ENCODE measurements at places on chromosomes 1 and 21.

GRCh38 chr1:51605961-51606723 is 10.8 kb upstream of the OSBPL9 start:
- DNase-seq = no peak

DNA sequence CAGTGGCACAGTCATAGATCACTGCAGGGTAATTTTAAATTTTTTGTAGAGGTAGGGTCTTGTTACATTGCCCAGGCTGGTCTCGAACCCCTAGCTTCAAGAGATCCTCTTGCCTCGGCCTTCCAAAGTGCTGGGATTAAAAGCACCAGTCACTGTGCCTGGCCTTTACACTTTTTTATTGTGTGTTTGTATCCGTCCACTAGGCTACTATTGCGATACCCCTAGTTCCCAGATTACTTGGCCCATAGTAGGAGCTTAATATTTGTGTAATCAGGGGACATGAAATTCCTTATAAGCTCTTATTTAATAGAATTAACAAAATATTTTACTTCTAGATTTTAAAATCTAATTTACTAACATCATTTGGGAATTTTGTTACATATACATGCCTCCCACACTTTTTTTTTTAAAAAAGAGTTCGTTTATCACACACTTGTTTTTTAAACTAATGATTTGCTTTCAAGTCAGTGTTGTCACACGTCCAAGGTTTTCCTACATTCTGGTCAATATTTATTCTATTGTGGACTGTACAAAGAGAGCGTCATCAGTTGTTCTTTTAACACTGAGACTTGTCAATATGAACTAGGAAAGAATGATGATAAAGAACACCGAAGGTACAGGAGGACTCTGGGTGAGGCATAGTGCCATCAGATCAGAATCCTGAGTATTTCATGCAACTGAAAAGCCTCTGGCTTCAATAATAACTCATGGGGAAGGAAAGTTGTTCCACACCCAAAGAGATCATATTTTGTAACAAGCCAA is 63.7 kb downstream of the LEPR start:
- no peak for DNase-seq

GRCh38 chr1:206745301-206745700 is 25.3 kb upstream of the IL19 start:
- no peak for DNase-seq

DNA sequence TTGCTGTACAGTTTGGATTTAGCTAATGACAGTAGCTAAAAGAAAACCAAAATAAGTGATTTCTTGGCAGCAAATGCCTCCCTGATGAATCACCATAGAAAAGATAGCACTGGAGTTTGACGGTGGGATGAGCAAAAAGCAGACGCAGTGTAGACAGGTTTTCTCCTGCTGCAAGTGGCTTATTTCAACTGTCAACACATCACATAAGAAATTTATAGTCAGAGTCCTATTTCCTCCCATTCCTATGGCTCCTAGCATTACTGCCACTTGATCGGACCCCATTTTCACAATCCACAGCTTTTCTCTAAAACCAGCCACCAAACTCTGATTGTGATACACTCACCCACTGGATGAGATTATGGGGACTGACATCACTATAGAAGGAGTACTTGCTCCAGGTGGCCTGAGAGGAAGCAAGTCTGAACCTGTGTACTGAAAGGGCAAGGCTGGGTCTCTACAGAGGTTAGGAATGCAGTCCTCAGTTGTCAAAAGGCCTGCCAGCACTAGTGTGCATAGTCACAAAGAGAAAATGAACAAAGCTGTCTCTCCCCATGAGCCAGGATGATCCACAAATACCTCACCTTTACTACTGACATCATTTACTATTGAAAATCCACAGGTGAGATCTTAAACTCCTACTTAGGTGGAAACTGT is 359.8 kb downstream of the LTN1 start:
- DNase-seq = no peak

DNA sequence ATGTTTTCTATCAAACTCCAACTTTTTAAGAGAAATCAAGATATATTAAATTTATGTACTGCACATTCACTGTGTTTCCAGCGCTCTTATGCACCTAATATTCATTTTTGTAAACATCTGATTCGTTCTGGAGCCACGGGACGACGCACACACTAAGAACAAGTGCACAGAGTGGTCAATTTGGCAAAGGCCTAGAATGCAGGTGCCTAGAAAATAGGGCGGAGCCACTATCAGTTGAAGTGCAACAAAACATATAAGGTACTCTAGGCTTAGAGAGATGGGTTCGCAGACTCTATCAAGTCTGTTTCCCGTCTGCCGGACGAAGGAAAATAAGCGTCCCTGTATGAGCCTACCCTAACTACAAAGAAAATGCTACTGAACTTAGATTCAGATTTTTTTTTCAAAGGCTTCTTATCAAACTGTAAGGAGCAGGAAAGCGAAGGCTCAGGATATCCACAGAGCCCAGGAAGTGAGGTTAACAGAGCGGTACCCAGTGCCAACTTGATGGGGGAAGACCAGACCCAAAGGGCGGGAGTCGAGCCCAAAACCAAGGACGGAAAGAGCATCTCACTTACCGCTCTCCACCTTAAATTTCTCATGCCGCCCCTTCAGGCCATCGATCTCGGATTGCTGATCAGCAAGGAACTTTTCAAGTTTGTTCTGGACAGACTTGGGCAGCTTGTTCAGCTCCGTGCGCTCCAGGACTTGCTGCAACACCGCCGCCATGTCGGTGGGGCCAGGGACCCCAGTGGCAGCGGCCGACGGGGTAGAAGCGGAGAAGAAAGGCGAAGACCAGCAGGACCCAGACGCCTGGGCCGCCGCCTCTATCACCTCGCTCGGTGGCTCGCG is 526 bp downstream of the TPR start:
- DNase-seq = no peak

GRCh38 chr1:96355521-96355920 is 366.1 kb upstream of the PTBP2 start:
- no peak for DNase-seq

- DNase-seq = no peak
Observed at GRCh38 chr1:65813956-65814355, 21.3 kb downstream of the PDE4B start.

- no peak for DNase-seq
Observed at GRCh38 chr1:212655668-212656440, 43.8 kb downstream of the BATF3 start.

DNA sequence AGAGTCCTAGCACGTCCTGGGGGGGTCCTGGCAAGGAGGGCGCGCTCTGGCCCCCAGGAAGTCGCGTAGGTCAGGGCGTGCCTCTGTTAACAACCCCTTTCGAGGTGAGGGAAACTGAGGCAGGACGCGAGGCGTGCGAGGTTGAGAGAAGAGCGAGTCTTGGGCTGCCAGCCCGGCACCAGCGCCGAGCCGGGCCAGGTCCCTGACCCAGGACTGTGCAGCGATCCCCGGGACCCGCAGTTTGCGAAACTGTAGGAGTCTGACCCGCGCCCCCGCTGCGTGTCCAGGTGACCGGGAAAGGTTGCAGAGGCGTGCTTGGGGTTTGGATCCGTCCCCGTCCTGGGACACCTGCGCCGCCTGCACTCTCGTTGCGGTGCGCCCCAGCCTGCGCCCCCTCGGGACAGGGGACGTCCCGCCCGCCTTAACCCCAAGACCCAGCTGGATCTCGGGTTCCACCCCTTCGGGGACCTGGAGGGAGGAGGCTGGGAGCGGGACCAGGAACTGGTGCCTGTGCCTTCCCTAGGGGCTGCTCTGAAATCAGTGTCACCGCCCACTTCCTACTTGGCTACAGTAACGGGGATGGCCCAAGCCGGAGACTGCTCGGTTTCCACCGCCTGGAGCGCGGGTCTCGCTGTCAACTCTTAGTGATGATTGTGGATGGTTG is 493 bp downstream of the DISC1 start:
- DNase-seq = peak; percentile 72

DNA sequence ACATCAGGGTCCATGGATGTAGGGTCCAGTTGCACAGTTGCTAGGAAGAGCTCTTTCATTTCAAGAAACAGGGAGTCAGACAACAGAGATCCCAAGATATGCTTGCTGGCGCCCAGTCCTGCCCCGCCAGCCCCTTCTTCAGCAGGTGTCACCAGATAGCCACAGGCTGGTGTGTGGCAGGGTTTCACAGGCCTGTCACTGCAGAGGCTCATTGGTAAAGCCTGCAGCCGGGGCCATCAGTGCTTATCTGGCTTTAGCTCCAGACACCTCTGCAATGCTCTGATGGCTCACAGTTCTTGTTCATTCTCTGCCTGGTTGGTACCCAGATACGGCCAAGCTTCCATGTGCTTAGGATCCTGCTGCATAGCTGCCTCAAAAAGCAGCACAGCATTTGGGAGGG is 12.4 kb upstream of the ZNF124 start:
- no peak for DNase-seq

DNA sequence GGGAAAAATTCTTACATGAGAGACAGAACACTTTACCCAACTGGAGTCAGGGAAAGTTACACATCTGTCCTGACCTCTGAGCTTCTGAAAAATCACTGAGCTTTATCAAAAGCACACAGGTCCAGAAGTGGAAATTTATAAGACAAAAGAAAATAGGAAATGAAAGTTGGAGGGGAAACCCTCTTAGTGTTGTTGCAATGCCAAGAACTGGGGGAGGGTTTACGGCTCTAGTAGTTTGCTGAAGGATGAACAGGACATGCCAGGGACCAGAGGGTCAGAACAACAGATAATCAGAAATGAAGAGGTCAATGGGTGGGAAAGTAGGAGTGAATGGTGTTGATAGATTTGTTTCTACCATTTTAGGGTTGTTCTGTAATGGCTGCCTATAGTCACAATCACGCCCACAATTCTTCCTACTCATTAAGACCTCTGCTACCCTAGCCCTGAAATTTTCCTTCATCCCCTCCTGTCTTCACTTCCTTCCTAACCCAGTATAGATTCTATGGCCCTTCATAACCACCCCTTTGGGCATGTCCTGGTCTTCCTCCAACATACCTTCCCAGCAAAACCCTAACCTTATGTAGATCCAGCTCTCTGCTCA is 30.3 kb upstream of the FMOD start:
- DNase-seq = no peak

DNA sequence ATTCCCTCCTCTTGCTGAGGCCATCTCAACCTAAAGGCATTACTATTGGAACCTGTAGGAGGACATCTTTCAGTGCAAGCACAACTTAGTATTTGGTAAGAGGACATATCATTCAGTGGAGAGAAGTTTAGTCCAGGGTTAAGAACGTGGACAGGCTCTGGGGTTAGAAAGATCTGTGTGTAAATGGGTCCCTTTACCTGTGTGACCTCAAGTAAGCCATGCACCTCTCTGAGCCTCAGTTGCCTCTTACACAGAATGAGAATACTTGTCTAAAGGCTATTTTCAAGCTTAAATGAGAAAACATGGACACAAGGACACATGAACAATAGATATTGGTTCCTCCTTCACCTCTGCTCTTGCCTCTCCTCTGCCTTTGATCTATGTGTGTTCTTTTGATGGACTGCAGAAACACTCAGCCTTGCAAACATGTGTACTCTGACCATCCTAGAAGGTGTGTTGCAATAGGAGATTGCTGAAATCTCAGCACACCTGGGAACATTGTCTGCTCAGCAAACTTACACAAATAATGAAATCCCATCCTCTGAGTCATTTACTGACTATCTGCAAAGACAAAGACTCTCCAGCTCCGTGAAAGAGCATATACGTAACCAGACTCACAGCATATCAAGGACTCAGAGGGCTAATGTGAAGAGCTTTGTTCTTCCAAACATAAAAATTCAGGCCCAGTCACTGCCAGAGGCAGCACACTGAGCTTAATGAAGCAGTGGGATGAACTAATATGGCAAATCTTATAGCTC is 143.8 kb downstream of the DAB1 start:
- DNase-seq = no peak

DNA sequence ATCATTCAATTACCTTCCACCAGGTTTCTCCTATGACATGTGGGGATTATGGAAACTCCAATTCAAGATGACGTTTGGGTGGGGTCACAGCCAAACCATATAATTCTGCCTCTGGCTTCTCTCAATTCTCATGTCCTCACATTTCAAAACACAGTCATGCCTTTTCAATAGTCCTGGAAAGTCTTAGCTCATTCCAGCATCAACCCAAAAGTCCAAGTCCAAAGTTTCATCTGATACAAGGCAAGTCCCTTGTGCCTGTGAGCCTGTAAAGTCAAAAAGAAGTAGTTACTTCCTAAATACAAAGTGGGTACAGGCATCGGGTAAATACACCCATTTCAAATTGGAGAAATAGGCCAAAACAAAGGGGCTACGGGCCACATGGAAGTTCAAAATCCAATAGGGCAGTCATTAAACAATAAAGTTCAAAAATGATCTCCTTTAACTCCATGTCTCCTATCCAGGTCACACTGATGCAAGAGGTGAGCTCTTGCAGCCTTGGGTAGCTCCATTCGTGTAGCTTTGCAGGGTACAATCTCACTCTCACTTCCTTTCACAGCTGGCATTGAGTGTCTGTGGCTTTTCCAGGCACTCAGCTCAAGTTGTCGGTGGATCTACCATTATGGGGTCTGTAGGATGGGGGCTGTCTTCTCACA is 112.9 kb downstream of the FCRL5 start:
- DNase-seq = no peak

DNA sequence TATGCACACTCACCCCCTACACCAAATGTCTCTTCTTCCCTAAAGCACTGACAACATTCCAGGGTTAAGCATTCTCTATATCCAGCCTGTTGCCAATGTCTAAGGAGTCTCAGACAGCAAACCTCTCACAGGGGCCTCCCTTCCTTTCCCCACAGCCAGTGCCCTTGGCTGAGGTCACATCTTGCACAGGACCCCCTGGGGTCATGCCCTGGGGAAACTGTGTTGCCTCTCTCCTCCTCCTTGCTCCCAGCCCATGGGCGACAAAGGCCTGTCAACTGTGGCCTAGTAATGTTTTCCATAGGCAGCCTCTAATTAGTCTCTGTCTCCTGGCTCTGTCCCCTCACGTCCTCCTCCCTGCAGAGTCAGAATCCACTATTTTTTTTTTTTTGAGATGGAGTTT is 54.6 kb downstream of the NENF start:
- DNase-seq = no peak

DNA sequence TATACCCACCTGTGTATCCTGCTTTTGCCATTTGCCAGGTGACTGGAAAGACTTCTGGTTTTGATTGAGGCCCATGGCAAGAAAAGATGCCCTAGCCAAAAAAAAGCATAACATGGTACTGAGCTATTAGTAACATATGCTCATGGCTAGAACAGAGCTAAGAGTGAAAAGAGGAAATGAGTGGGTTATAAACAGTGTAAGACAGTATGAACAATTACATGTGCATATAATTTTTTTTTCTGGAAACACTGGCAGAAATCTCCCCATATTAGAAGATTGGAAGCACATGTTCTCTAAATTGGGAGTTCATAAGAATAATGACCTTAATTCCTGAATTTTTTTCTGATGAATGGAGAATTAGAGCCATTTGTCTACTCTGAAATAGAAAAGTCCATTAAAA is 41.2 kb upstream of the PDC start:
- DNase-seq = no peak

- no peak for DNase-seq
Observed at GRCh38 chr1:34319218-34319617, 142.5 kb downstream of the C1orf94 start.

DNA sequence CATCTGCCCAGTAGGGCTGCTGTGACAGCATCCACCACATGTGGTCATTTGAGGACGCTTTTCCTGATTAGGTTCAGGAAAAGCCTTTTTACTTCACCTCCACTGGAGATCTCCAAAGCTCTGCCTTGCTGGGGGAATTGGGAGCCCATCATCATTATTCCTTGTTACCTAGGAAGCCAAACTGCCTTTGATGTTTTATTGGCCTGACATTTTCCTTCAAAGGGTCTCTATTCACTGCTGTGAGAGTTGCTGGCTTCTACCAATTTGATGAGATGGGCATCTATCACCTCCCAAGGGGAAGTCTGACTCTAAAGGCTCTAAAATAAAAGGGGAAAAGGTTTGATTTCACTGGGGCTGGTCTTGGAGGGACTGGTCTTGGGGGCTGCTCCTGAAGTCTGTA is 678.6 kb downstream of the PTPRU start:
- no peak for DNase-seq

Measured in WTC11 (cell line).